ENCODE measurements at places on chromosomes 1 and 21.

DNA sequence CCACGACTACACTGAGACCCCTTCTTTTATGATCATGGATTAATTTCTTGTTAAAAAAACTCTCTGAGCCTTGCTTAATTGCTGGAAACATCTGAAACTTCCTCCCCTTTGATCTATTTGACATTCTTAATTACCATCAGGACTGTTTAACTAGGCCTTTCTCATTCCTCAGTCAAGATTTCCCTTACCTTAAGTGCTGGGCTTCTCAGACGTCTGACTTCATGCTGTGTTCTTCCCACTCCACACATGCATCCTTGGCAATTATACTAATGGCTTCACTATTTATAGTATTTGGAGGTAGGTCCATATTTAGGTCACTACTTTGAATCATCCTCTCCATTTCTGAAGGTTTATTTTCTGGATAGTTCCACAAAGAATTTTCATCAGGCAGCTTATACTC, 341.3 kb upstream of the TMPRSS15 start:
- no peak for DNase-seq

GRCh38 chr1:52210044-52210443, 68.2 kb downstream of the ZFYVE9 start:
- DNase-seq: no peak

GRCh38 chr1:229694053-229694693, 68.1 kb downstream of the URB2 start:
- DNase-seq: no peak

DNA sequence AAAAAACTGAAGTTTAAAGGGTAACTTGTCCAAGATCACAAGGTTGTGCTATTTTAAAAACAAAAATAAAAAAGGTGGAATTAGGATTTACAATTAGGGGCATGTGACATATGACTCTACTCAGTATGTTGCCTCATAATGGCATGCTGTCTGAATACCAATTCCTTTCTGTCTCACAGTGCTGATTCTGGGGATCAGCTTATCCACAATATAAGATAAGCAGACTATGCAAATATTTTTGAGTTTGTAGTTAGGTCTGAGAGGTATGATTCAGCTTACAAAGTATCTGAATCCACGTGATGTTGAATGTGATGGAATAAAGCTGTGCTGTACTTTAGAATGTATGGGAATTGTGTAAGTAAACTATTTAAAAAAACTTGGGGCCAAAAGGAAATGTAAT, 216.6 kb downstream of the HHIPL2 start:
- no peak for DNase-seq

DNA sequence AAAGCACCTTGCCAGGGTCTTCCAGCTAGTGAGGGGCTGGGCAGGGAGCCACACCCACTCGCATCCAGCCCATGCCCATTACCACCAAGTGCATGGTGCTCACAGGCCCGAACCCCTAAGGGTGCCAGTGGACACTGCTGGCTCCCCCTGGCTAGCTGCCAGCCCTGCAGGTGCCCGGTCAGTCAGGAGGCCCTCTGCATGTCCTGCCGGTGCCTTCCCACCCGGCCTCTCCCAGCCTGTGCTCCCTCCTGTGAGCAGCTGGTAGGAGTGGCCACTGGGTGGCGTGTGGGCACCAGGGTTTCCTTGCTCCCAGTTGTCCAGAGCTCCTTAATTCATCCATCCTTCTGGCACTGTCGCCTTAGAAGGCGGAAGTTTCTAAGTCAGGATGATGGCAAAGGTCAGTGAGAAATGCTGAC, 33.4 kb downstream of the QSOX1 start:
- no peak for DNase-seq

DNA sequence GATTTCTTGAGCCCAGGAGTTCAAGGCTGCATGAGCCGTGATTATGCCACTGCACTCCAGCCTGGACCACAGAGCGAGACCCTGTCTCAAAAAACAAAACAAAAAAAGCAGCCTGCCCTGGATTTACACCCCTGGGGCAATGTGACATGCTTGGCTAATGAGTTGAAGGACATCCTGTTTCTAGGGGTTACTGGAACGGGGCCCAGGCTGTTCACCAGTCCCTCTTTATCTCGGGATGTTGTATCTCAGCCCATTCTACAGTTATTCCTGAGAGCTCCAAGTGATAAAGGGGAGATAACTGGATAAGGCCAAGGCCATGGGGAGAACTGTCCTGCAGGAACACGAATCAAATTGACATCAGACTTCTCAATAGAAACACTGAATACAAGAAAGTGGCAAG, 21.7 kb upstream of the S100A2 start:
- no peak for DNase-seq

- no peak for DNase-seq
These were observed 3.4 kb downstream of the CAPZB start for GRCh38 chr1:19481826-19482398.

GRCh38 chr1:239944666-239945065, 147.0 kb upstream of the FMN2 start:
- DNase-seq: no peak

DNA sequence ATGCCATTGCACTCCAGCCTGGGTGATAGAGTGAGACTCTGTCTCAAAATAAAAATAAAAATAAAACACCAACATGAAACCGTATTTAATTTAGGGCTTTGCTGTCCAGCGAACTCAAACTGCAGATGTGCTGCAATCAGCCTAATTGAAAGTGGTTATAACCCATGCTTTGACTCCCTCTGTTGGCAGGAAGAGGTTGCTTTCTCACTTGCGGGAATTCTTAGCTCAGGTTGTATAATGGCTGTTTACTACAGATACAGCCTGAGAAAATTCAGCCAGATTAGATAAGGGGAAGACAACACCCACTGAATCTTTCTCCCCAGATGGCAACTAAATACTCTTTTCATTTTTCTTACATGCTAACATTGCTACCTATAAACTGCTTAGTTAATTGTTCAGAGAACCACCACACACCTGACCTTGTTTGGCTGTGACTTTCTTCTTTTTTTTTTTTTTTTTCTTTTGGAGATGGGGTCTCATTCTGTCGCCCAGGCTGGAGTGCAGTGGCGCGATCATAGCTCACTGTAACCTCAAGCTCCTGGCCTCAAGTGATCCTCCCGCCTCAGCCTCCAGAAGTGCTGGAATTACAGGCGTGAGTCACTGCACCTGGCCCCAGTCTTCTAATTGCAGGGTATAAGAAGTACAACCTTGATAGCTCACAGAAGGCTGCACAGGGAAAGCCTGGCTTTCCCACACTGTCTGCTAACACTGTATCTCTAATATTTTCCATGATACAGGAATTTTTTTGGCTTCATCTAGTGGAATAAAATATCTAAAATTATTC, 34.6 kb downstream of the DNTTIP2 start:
- DNase-seq: peak; percentile 77

DNA sequence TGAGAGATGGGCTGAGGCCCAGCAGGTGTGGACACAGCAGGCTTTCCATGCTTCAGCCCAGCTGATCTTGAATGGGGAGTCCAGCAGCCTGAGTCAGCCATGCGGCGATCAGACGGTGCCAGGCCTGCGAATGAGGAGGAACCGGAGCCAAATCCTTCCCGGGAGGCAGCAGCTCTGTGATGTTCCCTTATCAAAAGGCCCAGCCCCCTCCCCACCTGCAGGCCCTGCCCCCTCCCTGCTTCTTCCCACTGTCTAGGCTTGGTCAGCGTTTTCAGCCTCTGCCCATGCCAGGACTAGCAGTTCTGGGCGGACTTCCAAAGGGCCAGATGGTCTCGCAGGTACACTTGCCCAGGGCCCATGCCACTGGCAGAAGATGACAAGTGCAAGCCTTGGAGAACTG, 253.8 kb downstream of the KAZN start:
- no peak for DNase-seq

DNA sequence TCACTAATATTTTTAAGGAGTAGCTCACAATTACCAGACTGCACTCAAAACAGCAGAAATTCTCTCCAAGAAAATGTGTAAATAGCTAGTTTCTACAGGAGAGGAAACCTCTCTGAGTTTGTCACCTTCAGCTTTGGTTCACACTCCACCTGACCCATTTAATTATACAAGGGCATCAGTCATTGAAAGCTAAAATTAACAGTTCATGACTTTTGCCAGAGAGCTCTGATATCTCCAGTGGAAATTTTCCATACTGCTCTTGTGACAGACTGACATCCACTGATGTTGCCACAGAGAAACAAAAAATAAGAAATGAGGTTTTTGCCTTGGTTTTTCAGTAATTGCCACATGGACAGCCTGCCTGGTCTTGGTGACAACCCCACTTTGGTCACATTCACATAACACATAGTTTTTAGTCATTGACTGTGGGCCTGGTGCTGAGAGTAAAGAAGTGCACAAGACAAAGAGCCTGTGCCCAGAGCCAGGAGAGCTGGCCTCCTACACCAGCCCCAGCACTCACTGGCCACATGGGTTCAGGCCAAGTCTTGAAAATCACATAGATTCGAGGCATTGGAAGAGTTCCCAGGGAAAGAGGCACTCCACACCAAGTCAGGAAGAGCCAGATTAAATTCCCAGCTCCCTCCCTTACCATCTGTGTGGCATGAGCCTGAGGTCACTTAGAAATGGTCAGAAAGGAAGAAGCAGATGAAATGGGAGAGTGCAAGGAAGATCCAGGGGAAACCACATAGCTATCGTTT, 13.8 kb upstream of the SIM2 start:
- DNase-seq: no peak

GRCh38 chr1:184048561-184049240, 2.8 kb upstream of the TSEN15 start:
- DNase-seq: no peak

DNA sequence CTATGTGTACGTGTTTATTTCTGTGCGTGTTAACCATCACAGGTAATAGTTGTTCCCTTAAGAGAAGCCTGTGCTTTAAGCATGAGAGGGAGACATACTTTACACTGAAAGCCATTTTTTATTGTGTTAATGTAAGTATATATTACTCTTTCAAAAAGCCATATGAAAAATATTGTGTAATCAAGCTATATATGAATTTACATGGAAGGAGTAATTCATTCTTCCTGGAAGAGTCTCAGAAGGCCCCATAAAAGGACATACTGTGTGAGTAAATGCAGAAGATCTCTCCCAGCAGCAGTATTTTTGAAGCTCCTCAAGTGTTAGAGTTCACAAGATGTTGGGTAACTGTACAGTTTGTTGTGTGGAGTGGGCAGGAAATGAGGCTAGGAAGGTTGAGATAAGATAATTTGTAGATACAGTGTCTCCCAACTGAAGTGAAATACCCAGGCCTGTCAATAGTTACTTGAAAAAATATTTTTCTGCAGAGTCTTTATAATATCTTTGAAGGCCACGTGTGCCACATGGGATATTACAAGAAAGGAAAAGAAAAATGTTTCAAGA, 138.3 kb downstream of the PTGER3 start:
- DNase-seq: no peak

- DNase-seq: no peak
These were observed 37.0 kb downstream of the SLC9A1 start for GRCh38 chr1:27117733-27118439.

DNA sequence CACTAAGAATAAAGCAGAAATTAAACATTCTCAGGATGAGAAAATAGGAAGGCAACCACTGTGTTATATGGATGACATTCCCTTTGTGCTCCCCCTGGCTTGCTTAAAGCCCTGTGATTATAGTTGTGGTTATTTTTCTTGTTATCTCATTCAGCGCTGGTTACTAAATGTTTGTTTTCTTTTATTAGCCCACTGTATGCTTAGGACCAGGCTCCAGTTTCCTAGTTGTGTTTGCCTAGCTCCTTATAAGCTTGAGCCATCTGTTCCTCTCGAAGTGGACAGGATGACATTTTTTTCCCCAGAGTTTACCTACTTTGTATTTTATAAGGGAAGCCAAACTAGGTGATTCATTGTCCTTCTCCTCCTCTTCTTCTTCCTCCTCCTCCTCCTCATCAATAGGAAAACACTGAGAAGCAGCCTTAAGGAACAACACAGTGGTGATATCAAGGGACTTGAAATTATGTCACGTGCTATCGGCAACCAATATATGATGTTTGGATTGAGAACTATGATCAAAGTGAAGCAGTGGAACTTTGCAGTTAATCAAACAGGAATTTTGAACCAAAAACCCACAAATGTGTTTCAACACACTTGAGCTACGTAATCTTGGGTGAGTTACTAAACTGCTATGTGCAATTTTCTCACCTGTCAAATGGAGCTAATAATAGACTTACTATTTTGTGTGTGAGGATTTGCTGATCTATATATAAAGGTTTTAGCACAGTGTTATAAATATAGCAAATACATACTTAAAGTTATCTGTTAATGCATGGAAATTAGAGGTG, 35.1 kb upstream of the RGS7 start:
- DNase-seq: no peak

DNA sequence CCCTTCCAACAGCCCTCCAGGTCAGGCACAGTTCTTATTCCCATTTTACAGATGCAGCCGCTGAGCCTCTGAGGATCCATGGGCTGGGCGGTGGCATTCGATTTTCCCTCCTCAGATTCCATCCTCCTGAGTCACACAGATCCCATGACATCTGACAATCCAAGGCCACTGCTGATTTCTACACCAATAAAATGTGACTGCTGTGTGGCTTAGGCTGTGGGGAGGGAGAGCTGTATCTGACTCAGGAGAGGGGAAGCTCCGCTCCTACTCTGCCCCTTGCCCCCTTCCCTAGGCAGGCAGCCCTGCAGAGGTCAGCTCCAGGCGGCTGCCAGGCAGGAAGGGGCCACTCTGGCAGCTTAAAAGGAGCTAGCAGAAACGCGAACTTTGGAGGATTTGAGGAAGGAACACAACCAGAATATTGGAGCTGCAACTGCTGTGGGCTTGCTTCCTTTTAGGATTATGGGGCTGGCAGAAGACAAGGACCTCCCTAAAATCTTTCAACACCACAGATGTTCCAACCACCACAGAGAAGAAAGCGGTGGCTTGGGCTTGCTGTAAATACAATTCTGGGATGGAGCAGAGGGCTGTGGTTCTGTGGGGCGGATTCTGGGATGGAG, 50.0 kb downstream of the MRPL37 start:
- DNase-seq: no peak

GRCh38 chr1:195618287-195618686, 990.0 kb downstream of the KCNT2 start:
- no peak for DNase-seq

DNA sequence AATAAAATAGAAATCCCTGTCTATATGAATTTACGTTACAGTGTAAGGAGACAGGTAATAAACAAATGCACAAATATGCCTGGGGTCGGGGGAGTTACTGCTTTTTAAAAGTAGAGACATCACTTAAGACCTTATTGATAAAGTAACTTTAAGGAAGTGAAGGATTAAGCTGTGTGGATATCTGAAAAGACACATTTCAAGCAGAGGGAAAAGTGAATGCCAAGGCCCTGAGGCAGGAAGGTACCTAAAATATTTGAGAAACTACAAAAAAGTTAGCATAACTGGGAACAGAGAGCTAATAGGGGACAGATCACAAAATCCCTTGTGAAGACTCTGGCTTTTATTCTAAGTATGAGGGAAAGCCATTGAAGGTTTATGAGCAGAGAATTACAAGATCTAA, 41.5 kb downstream of the TUT4 start:
- no peak for DNase-seq

- no peak for DNase-seq
These were observed 4.5 kb upstream of the ZNF697 start for GRCh38 chr1:119652587-119652986.

- DNase-seq: peak; percentile 42
These were observed 165.9 kb downstream of the SDCCAG8 start for GRCh38 chr1:243421784-243422183.

Measured in CD4-positive, alpha-beta T cell treated with Interleukin-4 for 4 hours (primary cell).